ENCODE measurements at places on chromosomes 1 and 21. TPM values are rescaled to one million over a fixed set of nuclear protein-coding genes. Genes with fewer than 3 reads are reported as not detected.

SLAMF8 gene
- 1.4 TPM for total RNA-seq

DNA sequence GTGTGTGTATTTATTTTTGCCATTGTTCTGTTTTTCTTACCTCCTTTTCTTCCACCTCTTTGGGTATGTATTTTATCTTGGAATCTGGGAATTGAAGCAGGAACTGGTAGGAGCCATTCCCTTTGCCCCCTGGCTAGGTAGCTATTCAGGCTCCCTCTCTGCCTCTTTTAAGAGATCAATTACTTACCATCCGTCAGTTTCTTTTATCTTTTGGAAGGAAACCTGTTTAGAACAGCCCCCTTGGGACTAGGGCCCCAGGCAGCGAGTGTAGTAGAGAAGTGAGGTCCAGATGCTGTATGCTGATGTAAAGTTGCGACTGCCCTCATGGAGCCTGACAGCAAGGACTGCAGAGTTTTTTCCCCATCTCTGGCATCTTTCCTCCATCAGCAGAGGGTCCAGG is 41.6 kb downstream of the KIRREL1 start:
- ATAC-seq = no peak

DNA sequence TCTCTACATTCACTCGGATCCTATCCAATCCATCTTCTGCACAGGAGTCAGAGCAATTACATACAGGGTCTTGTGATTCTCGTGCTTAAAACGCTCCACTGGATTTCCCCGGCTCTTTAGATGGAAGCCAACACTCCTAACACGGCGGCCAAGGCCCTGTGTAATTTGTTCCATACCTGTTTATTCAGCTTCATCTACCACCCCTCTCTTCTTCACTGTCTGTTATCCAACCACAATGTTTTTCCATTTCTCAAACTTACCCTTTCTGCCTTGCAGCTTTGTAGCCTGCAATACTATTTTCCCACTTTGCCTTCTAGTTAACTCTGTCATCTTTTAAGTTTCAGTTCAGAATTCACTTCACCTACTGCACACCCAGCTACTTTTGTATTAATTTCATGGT is 249.6 kb upstream of the USP25 start:
- no peak for ATAC-seq

- ATAC-seq = no peak
Measured at GRCh38 chr1:215018555-215018954, 64.0 kb upstream of the KCNK2 start.

TPTE gene
- total RNA-seq = not detected

FAM151A gene
- total RNA-seq = not detected

Measured in gastroesophageal sphincter (tissue), 4 donors.